ENCODE measurements at places on chromosomes 6 and 20.

DNA sequence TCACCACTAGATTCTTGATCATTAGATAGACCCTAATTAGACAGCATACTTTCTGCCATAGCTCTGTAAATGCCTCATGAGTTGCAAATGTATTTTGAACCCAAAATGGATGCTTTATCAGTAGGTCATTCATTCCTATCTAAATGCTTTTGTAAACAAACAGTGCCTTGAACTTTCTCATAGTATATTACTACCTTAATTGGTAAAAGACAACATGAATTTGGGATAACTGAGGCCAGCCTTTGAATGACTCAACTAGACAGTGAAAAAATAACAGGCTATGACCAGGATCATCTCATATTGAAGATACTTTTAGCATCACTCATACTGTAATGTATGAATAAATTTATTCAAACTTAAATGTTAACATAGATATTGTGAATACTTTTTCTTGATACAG, 37.0 kb upstream of the PRL start:
- DNase-seq: no peak

- no peak for DNase-seq
These were observed 45.1 kb downstream of the KIAA0319 start for GRCh38 chr6:24600903-24601302.

- DNase-seq: no peak
These were observed 20.5 kb downstream of the RSPH9 start for GRCh38 chr6:43665376-43665775.

- DNase-seq: no peak
These were observed 230.7 kb downstream of the CBLN4 start for GRCh38 chr20:55774628-55775027.

GRCh38 chr20:55160037-55160436, 684.6 kb downstream of the DOK5 start:
- no peak for DNase-seq

DNA sequence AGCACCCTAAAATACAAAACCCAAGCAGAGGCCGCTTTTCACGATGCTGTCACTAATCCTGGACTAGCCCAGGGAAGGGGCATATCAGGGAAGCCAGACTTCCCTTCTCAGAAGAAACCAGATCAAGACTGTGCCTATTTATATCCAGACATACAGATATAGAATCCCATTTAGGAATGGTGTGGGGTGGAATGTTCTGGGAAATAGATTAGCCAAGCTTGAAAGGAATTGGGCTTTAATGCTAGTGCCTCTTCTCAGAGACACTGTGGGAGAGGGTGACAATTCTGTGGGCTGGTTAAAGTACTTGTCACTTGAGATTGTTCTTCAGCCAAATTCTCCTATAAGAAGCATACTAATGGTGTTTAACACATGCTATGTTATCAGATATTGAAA, 45.5 kb downstream of the SNAP25 start:
- no peak for DNase-seq

- DNase-seq: no peak
These were observed 28.4 kb downstream of the POFUT1 start for GRCh38 chr20:32236048-32236533.

DNA sequence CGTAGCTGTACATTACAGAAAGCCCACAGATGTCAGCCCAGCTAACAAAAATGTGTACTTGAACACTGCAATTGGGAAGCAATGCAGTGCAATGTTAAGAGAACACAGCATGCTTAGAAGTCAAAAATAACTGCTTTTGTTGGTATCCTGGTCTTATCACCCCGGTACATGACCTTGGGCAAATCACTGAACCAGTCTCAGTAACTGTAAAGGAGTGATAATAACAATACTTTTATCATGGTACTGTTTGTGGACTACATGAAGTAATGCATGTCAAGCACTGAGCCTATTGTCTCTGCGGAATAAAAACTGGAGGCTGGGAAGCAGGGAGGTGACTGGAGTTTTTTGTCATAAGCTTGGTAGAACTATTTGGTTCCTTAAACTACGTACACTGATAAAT, 44.7 kb upstream of the SPDEF start:
- DNase-seq: no peak

- no peak for DNase-seq
These were observed 62.0 kb upstream of the TENT5A start for GRCh38 chr6:81814370-81815076.

DNA sequence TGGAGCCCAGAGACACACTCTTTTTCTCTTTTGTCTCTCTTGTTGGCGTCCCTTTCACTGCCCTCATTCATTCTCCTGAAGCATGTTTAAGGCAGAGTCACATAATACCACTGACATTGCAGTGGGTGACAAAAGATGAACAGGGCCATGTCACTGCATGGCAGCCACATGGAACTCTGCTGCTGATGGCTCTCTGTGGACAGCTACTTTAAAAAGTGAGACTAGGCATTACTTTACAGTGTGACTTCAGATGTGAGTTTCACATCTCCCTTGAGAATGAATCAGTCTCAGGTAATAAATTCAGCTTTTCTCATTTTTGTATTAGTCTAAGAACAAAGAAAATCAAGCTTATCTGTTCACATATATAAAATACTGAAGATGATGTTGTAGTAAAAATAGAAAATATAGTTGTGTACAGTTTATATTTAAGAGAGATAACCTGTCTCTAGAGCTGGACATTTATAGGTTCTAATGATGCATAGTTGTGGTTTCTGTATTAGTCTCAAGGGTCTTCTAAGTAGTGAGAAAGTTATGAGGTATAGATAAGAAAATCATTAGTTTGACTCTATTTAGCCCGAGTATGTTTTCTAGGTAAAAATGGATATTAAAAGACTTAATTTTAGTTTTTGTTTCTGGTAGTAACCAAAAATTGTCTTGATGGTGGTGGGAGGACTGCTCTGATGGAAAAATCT, 6.1 kb downstream of the MRS2 start:
- no peak for DNase-seq

DNA sequence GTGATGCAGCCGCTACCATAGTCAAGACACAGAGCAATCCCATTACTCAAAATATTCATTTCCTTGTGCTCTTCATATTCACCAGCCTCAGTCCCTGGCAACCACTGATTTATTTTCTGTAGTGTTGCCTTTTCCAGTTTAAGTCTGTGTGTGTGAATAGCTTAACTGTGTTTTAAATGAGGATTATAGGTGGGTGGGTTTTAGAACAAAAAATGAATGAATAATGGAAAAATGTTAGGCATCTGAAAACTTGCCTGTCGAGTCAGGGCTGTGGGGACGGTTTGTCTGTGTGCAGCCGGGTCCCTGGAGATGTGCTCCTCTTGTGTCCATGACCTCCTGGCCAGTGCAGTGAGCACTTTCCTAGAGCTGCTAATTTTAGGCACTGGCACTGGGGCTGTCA, 27.1 kb downstream of the BANF2 start:
- DNase-seq: no peak

All from activated T-cell treated with anti-CD3 and anti-CD28 coated beads for 48 hours (primary cell).